ENCODE measurements at places on chromosomes 5 and 9.

GRCh38 chr9:98558575-98558974 lies 150.2 kb downstream of the GABBR2 start:
- no peak for DNase-seq

DNA sequence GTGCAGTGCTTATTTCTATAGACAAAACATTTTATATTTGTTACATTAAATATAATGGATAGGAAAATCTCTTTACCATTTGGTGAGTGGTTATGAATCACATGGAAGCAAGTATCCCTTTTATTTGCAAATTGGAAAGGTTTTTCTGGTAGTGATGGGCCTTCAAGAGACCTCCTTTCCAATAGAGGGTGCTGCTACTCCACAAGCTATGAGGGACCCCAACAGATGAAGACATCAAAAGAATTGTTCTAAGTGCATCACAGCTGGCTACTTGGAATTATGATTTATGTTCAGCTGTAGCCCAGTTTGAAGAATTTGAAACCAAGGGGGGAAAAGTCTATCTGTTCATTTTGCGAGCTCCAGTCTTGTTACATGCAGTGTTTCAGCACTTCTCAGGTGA lies 493.7 kb upstream of the SGCD start:
- DNase-seq = no peak

- no peak for DNase-seq
Observed at GRCh38 chr9:133986061-133986460, 6.1 kb downstream of the VAV2 start.

DNA sequence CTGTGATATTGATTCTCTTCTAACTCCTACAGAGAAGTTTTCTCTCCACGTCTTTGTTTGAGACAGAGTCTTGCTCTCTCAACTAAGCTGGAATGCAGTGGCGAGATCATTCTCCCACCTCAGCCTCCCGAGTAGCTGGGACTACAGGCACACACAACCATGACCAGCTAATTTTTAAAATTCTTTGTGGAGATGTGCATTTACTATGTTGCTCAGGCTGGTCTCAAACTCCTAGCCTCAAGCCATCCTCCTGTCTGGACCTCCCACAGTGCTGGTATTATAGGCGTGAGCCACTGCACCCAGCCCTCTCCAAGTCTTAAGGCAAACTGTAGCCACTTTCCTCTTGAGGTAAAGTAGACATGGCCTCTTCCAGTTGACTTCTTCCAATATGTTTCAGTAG lies 72.2 kb downstream of the SNX18 start:
- DNase-seq = no peak

GRCh38 chr9:72726947-72727346 lies 205.5 kb downstream of the TMC1 start:
- DNase-seq = no peak

DNA sequence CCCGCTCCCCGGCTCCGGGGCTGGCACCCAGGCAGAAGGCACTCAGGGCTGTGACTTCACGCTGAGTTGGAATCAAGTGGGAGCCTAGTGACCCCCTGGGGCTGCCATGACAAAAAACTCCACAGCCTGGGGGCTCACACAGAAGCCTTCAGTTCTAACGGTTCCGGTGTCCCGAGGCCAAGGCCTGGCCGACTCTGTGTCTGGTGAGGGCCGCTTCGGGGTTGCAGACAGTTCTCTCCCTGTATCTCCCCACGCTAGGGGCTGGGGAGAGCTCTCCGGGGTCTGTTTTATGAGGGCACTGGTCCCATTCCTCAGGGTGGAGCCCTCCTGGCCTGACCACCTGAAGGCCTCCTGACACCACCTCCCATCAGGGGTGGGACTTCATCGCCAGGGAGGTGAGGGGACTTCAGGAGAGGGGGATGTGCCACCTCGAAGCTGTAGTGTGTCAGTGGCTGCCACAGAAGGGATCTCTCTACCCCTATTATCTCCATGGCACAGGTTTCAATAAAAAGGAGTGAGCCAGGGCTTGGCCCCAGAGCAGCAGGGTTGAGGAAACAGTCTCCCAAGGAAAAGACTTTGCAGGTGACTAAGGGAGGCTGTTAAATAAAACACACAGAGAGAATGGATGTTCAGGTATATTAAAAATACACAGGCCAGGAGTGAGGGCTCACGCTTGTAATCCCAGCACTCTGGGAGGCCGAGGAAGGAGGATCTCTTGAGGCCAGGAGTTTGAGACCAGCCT lies 1.5 kb upstream of the SLC6A3 start:
- DNase-seq = no peak

DNA sequence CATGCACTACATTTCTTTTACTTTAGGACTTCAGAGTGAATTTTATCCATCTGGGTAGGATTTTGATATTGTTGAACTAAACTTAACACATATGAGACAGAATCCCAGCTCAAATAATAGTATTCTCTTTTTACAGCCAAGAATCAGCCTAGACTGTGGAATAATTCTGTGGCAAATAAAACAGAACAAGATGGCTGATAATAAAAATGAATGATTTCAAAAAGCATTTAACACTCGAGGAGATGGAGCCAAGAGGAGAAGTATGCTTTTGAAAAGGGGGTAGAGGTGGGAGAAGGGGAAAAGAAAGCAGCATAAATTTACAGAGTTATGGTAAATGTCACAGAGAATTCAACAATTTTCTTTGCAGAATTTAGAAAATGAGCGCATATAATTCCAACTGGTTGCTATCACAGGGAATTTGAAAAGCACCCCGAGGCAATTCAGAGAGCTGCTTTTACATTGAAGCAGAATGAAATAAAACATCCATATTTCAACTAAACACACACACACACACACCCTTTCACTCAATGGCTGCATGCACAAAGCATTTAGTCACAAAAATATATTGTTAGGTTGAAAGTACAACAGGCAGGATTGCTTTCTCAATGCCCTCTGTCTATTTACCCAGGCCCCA lies 60.2 kb upstream of the DMAC1 start:
- DNase-seq = no peak

DNA sequence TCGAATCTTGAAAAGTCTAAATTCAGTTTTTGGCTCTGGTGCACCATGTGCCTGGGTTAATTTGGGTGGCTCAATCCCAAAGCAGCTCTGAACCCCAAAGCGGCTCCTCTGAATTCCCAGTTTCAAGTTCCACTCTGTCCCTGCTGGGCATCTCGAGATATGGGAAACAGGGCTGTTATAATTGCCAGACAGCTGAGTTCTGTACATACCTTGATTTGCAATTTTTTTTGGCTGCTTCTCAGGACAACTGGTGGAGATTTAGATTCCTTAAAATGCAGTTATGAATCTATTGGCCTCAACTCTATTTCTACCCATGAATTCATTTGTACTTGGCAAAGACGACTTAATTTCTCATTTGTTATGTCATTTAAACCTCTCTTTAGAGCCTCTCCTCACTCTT lies 808.5 kb downstream of the TLE4 start:
- DNase-seq = no peak

DNA sequence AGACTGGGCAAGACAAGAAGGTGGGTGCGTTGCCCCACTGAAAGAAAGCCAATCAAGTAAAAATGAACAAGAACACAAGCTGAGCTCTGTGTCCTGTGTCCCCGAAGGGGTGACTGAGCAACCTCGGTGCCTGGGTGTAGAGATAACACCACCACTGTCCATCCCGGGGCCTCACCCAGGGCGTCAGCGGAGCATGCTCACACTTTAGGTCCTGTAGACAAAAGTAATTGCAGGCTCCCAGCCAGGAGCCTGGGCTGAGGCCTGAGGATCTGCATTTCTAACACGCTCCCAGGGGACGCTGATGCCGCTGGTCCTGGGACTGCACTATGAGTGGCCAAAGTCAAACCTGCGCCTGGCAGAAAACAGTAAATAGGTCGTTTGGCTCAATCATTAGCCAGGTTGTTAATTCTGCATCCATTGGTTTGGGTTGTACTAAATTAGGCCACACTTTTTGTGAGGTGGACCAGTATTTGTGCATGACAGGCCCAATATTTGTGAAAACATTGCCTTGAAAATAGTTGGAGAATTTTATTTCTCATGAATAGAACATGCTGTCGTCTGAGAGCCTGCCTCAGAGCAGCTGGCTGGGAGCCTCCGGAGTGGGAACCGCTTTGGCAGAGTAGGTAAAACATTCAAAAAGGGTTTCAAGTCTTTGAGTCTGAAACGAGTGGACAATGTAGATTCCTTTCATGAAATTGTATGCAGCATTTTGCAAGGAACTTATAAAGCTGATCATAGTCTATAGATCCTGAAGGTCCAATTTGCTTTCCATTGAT lies 38.3 kb downstream of the ANKRD33B start:
- no peak for DNase-seq

- DNase-seq = no peak
Observed at GRCh38 chr9:113536166-113536482, 72.6 kb downstream of the RGS3 start.

- DNase-seq = no peak
Observed at GRCh38 chr5:39093352-39093751, 19.2 kb upstream of the RICTOR start.

DNA sequence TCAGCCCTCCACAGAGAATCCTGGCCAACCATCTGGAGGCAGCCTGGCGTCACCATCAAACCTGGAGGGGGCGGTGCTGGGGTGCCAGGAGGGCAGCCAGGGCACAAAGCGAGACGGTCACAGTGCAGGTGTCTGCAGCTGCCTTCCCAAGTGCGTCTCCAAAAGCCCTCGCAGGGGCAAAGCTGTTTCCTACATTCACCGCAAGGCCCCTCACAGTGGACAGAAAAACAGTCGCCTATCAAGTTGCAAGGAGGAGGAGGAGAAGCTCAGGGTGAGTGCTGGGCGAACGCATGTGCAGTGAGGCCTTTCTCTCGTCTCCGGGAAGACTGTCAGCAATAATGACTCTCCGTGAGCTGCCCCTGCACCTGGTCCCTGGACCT lies 18.0 kb upstream of the LHX3 start:
- no peak for DNase-seq

DNA sequence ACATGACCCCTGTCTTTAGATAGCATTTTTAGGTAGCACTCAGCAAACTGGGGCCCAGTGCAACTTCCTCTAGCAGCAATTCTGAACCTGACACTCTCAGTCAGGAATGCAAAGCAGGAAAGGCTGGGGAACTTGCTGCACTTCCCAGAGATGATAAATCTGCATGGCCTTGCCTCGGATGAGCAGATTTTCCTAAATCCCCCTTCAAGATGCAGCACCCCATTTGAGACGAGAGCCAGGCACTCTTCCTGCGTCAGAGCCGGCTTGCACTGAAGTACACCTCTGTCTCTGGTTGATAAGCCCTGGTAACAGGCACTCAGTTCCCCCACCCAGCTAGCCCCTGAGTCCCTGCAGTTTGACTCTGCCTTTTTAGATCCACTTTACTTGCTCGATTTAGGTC lies 296.7 kb upstream of the PANK3 start:
- no peak for DNase-seq

- DNase-seq = no peak
Observed at GRCh38 chr9:130740218-130741023, 46.8 kb downstream of the EXOSC2 start.

- no peak for DNase-seq
Observed at GRCh38 chr9:82038897-82039296, 50.3 kb downstream of the SPATA31D1 start.

GRCh38 chr9:99119976-99120655 lies 15.2 kb downstream of the TGFBR1 start:
- DNase-seq = no peak

GRCh38 chr5:11734369-11734768 lies 169.9 kb downstream of the CTNND2 start:
- no peak for DNase-seq

DNA sequence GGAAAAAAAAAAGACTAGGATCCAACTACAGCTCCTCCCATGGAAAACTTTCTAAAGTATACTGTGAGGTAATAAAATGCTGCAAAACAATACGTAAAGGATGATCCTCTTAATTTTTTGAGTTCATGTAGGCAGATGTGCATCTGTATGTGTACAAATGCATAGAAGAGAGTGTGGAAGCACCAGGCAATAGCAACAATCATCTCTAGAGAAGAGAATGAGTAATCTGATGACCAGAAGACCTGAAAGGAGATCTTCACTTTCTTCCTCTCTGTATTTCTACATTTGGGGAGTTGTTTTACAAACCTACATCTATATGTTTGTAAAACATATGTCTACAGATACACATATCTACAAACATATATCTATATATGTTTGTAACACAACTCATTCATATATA lies 29.3 kb upstream of the SPDL1 start:
- DNase-seq = no peak

GRCh38 chr9:36282275-36282674 lies 24.0 kb upstream of the GNE start:
- DNase-seq = no peak

DNA sequence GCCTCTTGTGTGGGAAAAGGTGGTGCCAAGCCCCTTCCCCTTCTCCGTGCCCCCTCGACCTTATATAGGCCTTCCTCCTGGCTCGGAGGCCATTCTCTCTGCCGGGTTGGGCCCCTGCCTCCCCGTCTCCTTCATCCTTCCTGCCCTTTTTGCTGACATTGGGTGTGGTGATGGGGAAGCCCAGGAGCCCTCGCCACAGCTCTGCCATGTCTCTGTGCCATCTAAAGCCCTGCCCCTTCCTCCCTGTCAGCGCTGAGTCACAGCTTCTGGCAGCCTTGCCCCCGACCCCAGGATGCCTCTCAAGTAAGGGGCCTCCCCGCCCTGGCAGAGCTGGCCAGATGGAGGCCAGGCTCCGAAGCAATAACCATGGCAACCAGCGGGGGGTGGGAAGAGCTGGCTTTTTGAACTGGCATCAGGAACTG lies 30.4 kb downstream of the JADE2 start:
- peak; percentile 33 for DNase-seq

DNA sequence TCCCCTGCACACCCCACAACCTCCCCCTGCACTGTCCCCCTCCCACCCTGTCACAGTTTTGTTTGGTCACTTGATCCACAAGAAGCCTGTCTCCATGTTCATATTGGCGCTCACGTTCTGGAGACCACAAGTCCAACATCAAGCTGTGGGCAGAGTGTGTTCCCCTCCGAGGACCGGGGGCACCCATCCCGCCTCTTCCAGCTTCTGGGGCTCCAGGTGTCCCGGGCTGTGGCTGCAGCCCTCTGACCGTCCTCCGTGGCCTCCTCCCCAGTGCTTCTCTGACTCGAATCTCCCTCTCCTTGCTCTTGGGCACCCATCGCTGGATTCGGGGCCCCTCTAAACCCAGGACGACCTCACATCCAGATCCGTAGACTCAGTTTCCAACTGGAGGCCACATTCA lies 49.2 kb downstream of the PLEKHG4B start:
- DNase-seq = no peak

DNA sequence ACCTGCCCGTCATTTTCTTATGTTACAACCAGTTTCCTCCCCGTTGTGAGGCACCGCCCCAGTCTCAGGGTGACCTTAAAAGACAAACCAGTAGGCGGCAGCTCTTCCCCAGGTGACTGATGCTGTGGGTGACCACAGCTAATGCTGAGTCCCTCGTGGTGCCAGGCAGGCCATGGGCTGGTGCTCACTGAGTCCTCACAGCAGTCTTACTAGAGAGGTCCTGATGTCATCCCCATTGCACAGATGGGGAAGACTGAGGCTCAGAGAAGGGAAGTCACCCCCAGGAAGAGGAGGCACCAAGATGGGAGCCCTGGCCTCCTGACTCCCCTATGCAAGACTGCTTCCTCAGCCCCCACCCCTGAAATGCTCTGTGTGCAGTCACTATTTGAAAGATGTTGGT lies 978 bp downstream of the CFAP157 start:
- DNase-seq = no peak

GRCh38 chr5:125725691-125726090 lies 697.5 kb upstream of the GRAMD2B start:
- no peak for DNase-seq
